Stimulated activated CD8-positive, alpha-beta memory T cell treated with anti-CD3 and anti-CD28 coated beads, Interleukin-4, amount 100 ng/mL, for 1 hour (primary cell): ENCODE measurements at places on chromosomes 3 and 15.

- DNase-seq = no peak
Observed at GRCh38 chr3:180409883-180410282, 192.1 kb upstream of the TTC14 start.

DNA sequence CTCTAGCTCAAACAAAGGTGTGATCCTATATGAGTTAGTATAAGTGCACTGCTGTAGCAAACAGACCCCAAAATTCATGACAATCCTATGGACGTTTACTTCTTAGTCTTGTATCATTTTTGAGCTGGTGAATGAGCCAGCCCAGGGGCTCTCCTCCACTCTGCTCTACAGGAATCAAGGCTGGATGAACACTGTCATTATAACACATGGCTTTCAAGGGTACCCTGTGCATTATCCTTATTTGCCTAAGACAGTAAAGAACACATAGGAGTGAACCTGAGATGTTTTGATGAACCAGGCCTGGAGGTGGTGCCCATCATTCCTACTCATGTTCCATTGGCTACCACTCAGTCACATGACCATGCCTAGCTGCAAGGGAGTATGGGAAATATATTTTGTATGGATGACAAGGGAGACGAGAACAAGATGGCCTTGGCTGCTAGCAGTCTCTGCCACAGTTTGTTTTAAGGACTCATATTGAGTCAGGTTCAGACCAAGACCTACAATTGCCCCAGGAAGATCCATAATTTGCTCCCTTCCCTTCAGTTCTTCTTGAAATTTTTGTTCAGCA is 107.4 kb upstream of the HES1 start:
- DNase-seq = no peak

DNA sequence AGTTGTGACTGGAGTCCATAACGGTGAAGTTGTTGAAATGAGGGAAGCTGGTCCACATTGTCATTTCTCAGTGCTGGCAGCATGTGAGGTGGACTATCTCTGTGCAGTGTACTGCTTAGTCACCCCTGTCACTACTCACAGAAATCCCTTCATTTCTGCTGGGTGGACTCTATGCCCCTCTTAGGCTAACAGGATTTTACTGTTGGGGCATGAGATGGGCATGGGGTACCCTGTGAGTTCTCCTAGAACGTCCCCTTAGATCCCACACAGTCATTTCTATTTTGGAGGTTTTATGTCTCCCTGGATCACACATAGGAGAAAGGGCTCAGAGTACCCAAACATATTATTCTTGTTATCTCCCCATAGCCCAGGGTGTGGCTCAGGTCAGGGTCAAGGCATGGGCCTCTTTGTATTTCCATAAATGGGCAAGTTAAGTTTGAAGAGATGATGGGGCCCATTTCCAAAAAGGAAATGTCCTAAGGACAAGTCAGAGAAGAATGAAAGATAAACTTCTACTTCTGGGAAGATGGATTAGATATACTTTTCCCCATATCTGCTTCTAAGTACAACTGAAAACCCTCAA is 15.2 kb downstream of the P2RY1 start:
- no peak for DNase-seq

DNA sequence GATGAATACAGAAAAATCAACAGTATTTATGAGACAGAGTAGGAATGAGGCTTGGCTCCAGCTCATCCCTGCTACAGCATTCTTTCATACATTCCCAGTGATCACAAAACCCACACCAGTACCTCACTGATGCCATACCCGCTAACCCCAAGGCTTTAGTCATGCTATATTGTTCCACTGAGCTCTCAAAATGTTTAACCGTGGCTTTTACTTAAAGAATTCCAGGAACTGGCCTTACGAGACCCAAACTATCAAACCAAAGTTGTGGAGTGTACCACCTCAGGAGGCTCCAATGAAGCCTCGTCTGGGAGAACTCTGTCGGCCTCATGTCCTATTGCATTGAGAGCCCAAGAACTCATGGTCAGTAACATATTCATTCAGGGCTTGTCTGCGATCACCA is 278.9 kb downstream of the ULK4 start:
- DNase-seq = no peak

- DNase-seq = no peak
Observed at GRCh38 chr3:42394579-42395288, 15.7 kb downstream of the LYZL4 start.

DNA sequence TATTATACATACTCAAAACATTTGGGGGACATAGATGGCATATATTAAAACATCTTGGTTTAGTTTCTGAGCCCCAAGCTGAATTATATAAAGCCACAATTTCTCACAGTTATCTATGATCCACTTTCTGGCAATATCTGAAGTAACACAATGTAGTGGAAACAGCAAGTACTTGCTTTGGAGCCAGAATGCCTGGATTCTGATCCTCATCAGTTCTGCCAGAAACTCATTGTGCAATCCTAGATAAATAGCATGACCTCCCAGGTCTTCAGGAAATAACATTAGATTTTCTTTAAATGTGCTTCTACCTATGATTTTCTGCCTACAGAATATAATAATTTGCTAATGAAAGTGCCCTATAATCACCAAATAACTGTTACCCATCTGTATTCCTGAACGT is 544.9 kb downstream of the NAALADL2 start:
- DNase-seq = no peak

DNA sequence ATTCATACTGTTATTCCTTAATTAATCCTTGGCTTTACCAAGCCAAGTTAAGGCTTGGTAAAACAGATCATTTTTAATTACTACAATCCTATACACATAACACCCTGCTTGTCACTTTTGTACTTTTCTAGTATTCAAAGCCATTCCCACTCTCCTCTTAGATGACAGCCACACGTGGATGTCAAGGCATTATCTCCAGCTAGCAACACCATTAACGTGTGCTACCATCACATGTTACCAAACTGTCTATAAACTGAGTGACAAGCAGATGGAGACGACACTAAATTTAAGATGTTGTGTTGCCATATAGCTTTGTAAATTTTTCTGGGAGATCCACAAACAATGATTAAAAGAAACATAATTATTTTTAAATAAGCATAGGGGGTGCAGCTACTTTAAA is 103.7 kb downstream of the UACA start:
- DNase-seq = no peak

- DNase-seq = no peak
Observed at GRCh38 chr15:91099995-91100813, at the start of gene SV2B. Gene SV2B (plus strand): TSS chr15:91100257. CDS start chr15:91226264, 126,007 bp downstream.

DNA sequence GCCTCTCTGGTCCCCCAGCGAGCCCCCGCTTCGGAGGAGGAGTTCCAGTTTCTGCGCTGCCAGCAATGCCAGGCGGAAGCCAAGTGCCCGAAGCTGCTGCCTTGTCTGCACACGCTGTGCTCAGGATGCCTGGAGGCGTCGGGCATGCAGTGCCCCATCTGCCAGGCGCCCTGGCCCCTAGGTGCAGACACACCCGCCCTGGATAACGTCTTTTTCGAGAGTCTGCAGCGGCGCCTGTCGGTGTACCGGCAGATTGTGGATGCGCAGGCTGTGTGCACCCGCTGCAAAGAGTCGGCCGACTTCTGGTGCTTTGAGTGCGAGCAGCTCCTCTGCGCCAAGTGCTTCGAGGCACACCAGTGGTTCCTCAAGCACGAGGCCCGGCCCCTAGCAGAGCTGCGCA is 3.5 kb downstream of the PML start:
- DNase-seq = no peak

DNA sequence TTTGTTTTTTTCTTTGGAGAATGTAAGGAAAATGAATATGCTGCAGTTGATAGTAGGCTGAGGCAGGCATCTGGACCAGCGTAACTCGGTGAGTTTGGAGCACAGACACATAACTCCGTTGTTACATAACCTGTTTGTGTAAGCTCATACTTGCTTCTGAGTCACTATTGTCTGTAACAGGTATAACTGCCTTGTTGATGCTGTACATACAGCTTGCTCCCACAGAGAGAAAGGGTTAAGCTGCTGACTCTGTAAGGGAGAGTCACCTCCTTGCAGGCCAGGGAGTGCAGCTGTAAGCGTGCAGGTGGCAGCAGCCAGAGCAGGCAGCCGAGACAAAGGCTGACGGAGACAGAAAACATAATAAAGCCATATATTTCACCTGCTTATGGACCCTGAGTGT is 20.4 kb downstream of the RETNLB start:
- no peak for DNase-seq
